Activated T-helper 17 cell treated with anti-CD3 and anti-CD28 coated beads, Interleukin-2, amount 50 U/mL, for 72 hours (primary cell): ENCODE measurements at places on chromosomes 2 and 18. TPM values are rescaled to one million over a fixed set of nuclear protein-coding genes. Genes with fewer than 3 reads are reported as not detected.
A peak's percentile ranks its signal among the peaks of the same experiment; 100 is the strongest.

GRCh38 chr2:130819608-130820278 lies 17.0 kb upstream of the ARHGEF4 start:
- no peak for ATAC-seq

DNA sequence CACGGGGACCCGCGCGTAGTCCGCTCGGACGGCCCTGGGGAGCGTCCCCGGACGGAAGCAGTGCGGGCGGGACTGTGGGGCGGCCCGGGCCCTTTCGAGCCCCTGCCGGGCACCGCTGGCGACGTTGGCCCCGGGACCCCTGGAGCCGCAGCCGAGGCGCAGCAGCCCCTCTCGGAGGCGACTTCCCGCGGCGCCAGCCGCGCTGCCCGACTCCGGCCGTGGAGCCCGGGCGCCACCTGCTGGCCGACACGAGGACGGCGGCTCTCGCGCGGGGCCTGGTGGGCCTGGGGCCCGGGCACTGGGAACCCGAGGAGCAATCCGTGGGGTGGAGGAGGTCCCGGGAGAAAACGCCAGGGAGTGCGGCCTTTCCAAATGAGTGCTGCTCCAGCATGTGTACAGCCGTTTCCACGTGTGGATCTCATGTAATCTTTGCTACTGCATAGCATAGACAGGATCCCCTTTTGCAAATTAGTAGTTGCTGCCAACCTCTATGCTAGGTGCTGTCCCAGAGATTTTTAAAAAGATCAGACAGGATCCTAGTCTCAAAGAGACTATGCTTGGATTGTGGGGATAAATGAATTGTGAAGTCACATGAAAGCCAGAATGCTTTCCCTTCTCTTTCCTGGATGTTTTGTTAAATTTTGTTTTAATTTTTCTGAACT lies 4.0 kb downstream of the ID2 start:
- peak; percentile 31 for ATAC-seq

DNA sequence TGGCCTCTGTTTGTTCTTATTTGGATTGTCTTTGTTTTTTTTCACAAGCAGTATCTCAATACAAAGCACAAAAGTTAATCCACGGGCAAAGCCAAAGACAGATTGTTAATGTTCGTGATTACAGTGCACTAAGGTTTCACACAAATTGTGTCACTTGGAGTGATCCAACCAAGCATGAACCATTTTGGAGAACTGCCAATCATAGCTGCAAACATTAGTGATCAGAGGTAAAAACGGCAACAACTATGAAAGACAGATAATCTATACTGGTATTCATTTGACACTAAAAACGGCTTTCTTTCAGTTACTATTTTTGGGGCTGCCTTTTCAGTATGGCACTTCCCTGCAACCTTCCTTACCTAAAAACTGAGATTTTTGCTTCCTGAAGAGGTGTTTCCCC lies 213.1 kb upstream of the GULP1 start:
- ATAC-seq, result no peak

- no peak for ATAC-seq
These were observed 110.6 kb downstream of the WDSUB1 start for GRCh38 chr2:159175927-159176326.

DNA sequence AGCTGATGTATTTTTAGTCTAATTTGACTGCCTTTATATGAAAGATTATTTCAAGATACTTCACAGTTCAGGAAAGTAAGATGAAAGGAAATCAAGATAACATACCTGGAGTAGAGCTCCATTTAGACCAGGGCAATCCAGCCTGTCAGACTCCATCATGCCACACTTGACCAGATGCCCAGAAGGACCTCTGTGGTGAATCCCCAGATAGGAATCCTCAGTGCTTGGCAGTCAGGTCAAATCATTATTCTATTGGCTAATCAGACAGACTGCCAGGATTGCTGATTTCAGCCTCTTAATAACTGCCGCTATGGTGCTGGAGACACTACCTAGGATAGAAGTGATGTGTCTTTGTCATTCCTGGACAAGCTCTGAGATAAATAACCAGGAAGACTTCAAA lies 404.2 kb downstream of the STK39 start:
- no peak for ATAC-seq

DNA sequence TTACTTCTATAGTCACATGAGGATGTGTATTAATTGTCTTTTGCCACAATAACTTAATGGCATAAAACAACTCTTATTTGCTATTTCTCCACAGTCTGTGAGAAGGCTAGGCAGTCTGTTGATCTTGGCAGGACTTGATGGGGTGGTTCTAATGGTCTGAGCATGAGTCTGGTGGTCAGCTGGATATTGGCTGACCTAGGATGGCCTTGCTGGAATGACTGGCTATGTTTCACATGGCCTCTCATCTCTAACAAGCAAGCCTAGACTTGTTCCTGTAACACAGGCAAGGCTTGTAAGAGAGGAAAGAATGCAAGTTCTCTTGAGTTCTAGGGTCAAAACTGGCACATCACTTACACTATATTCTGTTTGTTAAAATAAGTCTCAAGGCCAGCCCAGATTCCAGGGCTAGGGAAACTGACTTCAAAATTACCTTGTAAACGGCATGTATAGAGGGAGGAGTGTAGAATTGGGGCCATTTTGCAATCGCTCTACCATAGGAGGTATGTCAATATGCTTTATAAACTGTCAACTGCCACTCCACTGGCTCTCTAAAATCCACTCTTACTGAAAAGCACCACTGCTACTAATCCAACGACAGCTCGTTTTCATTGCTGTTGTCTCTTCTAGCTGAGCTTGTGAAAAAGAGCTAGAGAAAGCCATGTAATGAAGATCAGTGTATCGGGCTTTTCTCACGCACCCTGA lies 325.0 kb upstream of the PKDCC start:
- ATAC-seq, result no peak

- peak; percentile 25 for ATAC-seq
These were observed 53.5 kb downstream of the SLC4A1AP start for GRCh38 chr2:27717070-27717795.

DNA sequence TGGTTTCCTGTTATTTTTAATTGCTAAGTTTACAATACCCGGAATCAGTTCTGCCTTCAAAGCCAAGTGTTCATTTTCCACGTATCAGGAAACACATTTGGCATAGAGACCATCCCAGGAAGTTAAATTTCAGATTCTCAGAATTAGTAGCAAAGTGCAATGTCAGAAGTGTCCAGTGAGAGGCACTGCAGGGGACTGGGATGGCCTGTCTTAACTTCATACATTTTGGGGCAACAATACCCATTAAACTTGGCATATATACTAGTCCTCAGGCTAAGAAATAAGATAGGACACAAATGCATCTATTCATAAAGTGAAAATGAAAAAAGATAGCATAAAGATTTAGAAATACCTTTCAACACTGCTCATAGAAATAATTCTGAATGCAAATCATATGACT lies 1.5 kb upstream of the IL1RL2 start:
- ATAC-seq, result peak; percentile 27

DNA sequence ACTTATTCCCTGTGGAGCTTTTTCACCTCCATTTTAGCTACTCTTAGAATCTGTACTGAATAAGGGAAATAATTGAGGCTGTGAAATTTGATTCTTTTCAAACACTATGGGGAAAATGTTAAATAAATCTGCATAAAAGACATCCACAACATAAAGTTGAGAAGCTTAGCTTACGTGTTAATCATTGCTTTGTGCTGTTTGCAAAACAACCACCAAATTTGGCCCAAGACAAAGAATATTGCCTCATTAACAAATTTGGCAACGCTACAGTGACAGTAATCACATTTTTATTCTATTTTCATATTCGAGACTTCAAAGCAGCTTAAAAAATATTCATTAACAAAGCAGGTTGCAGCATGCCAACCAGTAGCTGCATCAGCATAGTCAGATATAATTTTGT lies 437.6 kb downstream of the DPP10 start:
- ATAC-seq, result no peak

GRCh38 chr18:78642296-78642951 lies 337.2 kb upstream of the SALL3 start:
- ATAC-seq, result no peak

DNA sequence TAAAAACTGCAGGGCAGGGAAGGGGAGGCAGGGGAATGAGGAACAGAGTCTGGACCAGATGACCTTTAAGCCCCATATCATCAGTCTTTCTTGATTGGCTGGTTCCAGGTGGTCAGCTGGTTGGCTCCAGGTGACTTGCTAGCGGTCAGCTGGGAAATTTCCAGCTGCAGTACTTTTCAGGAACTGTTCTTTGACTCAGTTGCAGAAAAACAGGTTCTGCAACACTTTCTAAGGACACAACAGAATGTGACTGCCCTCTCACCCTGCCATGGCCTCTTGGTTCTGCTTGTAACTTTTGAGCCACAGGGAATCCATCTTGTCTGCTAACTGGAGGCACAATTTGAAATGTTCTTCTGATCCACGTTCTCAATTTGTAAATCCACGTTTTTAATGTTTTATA lies 278.3 kb upstream of the LRATD1 start:
- ATAC-seq, result no peak

DNA sequence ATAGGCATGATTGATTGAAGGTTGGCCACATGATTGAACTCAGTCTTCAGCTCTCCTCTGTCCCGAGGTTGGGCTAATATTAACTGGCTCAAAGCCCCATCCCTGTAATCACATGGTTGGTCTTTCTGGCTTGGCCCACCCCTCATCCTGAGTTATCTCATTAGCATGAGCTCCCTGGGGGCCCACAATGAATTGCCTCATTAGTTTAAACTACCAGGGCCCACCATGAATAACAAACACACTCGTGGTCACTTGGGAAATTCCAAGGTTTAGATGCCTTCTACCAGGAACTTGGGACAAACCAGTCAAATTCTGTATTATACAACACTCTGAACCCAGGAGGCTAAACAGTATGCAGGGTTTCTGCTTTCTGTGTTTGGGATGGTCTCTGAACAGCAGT lies 121.7 kb upstream of the B3GNT2 start:
- ATAC-seq, result no peak

GRCh38 chr18:24560511-24560981 lies 100.1 kb downstream of the HRH4 start:
- no peak for ATAC-seq

GRCh38 chr2:240601831-240602160 lies 15.3 kb downstream of the CAPN10 start:
- ATAC-seq, result no peak

DNA sequence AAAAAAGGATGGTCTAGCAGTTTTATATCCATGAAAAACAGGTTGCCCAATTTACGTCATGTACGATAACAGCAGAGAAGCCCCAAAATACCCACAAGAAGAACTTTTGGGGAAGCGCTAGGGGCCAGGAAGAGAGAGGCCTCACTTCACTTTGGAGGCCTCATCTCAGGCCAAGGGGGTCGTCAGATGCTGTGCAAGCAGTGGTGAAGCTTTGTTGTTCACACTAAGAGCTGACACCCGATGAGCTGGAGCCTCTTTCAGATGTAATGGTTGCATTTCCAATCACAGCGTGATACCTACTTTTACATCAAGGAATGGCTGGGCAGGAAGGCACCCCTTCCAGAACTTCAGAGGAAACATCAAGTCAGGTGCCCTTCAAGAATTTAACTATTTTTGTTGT lies 242.3 kb upstream of the PXDN start:
- ATAC-seq, result no peak

- peak; percentile 45 for ATAC-seq
These were observed 62.7 kb downstream of the TRAPPC12 start for GRCh38 chr2:3442185-3442584.

DNA sequence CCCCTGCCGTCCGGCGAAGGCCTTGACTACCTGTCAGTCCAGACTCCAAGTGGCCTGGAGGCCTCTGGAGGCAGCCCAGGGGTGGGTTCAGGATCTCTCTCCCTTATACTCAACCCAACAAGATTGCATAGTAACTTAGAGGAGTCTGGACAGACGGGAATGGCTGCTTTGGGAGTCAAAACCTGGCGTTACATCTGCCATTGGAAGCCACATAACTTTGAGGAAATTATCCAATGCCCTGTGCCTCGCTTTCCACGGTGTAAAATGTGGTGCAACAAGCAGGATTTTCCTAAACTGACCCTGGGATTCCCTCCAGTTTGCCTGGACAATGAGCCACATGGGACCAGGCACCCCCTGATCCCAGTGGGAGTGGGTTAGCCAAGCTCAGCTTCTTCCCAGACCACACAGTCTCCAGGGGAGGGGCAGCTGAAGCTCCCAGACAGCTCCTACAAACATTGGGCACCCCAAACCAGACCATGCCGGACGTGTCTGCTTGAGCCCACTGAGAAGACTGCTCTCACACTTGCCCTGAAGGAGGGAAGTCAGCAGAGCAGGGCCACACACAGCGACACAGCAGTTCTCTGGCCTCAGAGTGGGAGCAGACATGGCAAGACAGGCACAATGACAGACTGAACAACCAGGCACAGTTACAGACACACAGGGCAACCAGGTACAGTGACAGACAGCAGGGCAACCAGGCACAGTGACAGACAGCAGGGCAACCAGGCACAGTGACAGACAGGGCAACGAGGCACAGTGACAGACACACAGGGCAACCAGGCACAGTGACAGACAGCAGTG lies 65.6 kb upstream of the RAB6C start:
- no peak for ATAC-seq

DNA sequence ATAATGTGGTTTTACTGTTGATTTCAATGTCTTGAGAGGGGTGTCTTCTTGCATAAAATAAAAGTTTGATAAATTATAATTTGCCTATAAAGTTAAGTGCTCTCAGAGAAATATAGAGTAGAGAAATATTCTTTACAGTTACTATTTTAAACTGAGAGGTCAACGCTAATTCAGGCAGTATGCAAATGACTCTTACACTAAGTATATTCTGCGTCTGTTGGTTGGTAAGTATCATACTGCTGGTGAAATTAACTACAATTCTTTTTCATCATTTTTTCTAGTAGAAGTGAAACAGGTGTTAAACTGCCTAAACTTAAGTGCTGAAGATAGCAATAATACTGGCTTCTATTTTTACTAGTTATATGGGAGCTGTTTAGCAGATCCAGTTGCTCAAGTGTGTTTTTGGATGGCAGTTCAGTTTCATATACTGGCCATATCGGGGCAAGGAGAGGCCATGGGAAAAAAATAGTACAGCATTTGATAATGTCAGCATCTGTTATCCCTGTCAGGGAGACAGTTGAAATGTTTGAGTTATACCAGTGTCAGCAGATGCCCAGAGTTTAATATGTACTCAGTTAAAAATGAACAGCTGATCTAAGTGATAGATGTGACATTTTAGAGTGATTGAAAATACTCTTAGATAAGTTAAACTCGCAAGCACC lies 86.2 kb downstream of the MIB1 start:
- no peak for ATAC-seq

- no peak for ATAC-seq
These were observed 610.2 kb downstream of the DSC3 start for GRCh38 chr18:30432349-30432748.

DNA sequence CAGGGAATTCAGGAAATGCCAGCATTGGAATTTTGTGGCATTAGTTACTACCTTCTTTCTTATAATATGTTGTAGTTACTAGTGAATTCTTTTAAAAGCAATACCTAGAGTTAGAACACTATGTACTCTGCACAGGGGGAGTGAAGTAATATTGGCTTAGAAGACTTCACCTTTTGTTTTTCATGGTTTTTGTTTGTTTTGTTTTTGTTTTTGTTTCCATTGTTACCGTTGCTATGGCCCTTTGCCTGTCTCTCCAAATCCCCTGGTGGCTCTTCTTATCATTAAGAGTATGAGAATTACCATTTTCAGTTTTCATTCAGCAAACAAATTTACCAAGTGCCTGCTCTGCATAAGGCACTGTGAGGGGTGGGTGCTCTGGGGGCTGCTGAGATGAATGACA lies 160.1 kb downstream of the HAUS1 start:
- ATAC-seq, result no peak

Gene IL18R1
- total RNA-seq, result 27.7 TPM

Gene CDH20
- 0.40 TPM for total RNA-seq

Gene LIMS3
- total RNA-seq, result 0.65 TPM

Gene HNMT
- not detected for total RNA-seq

Gene PCARE
- total RNA-seq, result not detected

Gene IL1RL1
- 0.79 TPM for total RNA-seq

Gene IL36B
- not detected for total RNA-seq

Gene ADAM17
- 31.2 TPM for total RNA-seq

Gene TEX44
- total RNA-seq, result not detected
